ENCODE measurements at places on chromosomes 6 and 20.
A peak's percentile ranks its signal among the peaks of the same experiment; 100 is the strongest.

GRCh38 chr6:75430631-75431325 is 62.8 kb downstream of the FILIP1 start:
- DNase-seq, result no peak

DNA sequence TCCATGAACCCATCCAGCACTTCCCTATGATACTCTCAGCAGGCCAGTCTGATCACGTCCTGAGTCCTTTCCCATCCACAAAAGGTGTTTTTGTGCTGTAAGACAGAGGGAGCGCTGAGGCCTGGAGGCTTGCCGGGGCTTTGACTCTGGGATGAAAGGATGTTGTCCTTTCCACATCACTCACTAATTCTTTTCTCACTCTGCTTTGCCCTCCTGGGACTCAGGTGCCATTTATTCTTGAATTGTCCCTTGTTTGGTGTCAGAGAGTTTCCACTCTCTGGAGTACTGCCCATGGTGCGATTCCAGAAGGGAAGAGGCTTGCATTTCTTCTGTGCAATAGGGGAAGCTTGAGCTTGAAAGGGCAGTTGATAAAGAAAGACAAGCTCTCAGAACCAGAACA is 15.3 kb upstream of the TUBB2B start:
- DNase-seq, result no peak

DNA sequence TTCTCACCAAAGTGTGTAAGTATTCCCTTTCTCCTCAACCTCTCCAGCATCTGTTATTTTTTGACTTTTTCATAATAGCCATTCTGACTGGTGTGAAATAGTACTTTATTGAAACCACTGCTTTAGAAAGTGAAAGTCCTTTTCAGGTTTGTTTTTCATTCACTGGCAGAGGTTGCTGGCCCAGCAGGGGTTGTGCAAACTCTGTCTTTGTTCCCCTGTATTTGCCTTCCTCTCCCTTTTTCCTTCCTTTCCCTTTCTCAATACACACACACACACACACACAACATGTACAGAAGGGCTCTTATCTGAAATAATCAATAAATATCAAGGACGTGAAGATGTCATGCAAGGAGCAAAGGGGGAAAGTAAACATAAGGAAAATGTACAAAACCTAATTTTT is 99.8 kb downstream of the LY86 start:
- no peak for DNase-seq

GRCh38 chr6:164612751-164613150 is 696.7 kb downstream of the C6orf118 start:
- DNase-seq, result no peak

- DNase-seq, result no peak
These were observed 109.2 kb downstream of the CDYL start for GRCh38 chr6:4885341-4885933.

DNA sequence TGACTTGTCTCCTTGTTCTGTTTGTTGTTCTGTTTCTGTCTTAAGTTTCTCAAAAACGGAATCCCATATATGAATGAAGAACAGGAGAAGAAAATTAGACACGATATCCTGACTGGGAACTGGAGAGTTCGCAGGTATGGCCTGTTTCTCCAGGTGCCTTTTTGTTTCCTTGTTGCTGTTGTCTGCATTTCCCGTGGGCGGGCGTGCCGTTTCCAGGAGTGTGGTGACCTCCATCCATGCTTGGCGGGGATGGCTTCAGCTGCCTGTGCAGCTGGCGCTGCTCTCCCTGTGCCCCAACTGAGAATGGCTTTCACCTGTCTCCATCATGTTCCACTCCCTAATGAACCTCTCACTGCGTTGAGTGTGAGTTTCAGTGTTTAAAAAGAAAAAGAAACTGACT is 4.4 kb downstream of the PNLDC1 start:
- no peak for DNase-seq

GRCh38 chr6:52352239-52353018 is 9.5 kb upstream of the PAQR8 start:
- DNase-seq, result peak; percentile 39

DNA sequence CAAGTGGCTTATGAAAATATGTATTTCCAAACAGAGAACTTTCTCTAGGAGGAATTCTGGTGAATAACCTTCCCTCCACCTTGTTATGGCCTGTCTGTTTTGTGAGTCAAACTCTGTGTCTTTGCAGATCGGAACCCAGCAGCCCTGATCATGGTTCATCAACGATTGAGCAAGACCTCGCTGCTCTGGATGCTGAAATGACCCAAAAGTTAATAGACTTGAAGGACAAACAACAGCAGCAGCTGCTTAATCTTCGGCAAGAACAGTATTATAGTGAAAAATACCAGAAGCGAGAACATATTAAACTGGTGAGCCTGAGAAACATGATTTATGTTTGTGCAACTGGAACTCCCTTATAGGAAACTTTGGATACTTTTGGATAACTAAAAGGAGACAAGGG is 294.5 kb upstream of the PLCB4 start:
- DNase-seq, result no peak

- peak; percentile 88 for DNase-seq
These were observed 146.7 kb upstream of the MLN start for GRCh38 chr6:33950472-33950881.

GRCh38 chr20:62596921-62597320 is 45.4 kb upstream of the SLCO4A1 start:
- no peak for DNase-seq

- DNase-seq, result no peak
These were observed 243.5 kb downstream of the FRK start for GRCh38 chr6:115817161-115817560.

- DNase-seq, result no peak
These were observed 77.1 kb downstream of the STMND1 start for GRCh38 chr6:17178754-17179529.

Data from NCI-H1436 (cell line).